ENCODE measurements at places on chromosomes 2 and 18. TPM values are rescaled to one million over a fixed set of nuclear protein-coding genes. Genes with fewer than 3 reads are reported as not detected.

- H3K36me3 ChIP-seq: peaks cover 22% of the 10 kb centered on the region
- peaks cover 100% of the 10 kb centered on the region for H3K4me1 ChIP-seq
Observed at GRCh38 chr2:201127152-201127511, 11.2 kb downstream of the CFLAR start.

- peaks cover 5% of the 10 kb centered on the region for H3K27me3 ChIP-seq
- no peaks in the 10 kb centered on the region for H3K36me3 ChIP-seq
- no peak overlapping the region for H3K4me3 ChIP-seq
- no peak for DNase-seq
Observed at GRCh38 chr2:60067006-60067405, 486.4 kb downstream of the BCL11A start.

- peaks cover 7% of the 10 kb centered on the region for H3K4me1 ChIP-seq
- H3K27ac ChIP-seq: no peak overlapping the region
- H3K4me3 ChIP-seq: no peak overlapping the region
Observed at GRCh38 chr2:98142106-98142791, 55.3 kb downstream of the VWA3B start.

DNA sequence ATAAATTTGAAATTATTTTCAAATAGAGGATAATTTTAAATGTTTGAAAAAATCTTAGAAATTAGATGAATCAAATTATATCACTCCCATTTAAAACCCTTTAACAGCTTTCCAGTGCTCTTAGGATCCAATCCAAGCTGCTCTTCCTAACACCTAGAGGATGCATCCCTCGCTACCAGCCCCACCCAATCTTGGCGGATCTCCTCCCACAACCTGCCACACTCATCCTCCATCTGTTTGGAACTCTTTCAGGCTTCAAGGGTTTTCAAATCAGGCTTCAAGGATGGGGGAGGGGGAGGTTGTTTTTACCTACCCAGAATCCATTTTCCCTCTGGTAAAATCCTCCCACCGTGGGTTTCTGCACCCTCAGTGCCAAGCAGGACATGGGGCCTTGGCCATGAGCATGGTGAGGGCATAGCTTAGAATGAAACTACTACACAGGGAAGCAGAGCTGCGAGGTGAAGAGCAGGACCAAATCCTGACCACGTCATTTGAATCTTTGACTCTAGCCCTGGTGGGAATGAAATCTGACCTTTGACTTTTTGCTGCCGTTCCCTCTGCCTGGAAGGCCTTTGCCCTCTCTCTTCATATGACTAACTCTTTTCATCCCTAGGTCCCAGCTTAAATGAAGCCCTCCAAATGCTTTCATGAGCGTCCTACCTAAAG, 113.0 kb upstream of the MAPRE2 start:
- DNase-seq: no peak
- H3K27ac ChIP-seq: no peak overlapping the region
- H3K4me3 ChIP-seq: no peak overlapping the region
- H3K27me3 ChIP-seq: no peaks in the 10 kb centered on the region
- no peaks in the 10 kb centered on the region for H3K36me3 ChIP-seq

- no peak overlapping the region for H3K4me3 ChIP-seq
- no peak for DNase-seq
- no peaks in the 10 kb centered on the region for H3K36me3 ChIP-seq
- peaks cover 58% of the 10 kb centered on the region for H3K27me3 ChIP-seq
- H3K4me1 ChIP-seq: no peaks in the 10 kb centered on the region
Observed at GRCh38 chr18:77262643-77263465, 13.2 kb downstream of the GALR1 start.

DNA sequence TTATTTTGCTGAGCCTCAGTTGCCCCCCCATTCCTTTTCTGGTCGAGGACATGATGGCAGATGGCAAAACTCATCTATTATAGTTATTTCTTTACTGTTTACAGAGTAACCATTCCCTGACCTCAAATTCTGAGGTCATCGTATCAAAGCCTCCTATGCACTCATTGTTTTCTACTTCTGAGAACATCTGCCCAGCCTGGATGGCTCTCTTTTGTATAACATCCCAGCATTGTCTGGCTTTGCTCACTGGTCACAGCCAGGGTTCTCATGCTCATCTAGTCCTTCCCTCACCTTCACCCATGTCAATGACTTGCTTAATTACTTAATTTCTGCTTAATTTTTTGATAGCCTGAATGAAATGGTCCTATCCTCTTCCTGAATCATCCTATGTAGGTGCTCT, 472.1 kb downstream of the PARD3B start:
- H3K27ac ChIP-seq: no peak overlapping the region
- no peaks in the 10 kb centered on the region for H3K36me3 ChIP-seq
- no peak for DNase-seq
- H3K4me1 ChIP-seq: no peaks in the 10 kb centered on the region

OR6B3 gene
- total RNA-seq: not detected

Data from left ventricle myocardium inferior (tissue), 1 donor.